ENCODE measurements at places on chromosomes 1 and 21. TPM values are rescaled to one million over a fixed set of nuclear protein-coding genes. Genes with fewer than 3 reads are reported as not detected.

Gene PBX1
- total RNA-seq = 111 TPM

Gene KCNA3
- total RNA-seq = 2.3 TPM

Gene PGLYRP4
- total RNA-seq = not detected

Gene S100A2
- not detected for total RNA-seq

Gene PRELP
- total RNA-seq = 28.0 TPM

Gene CD46
- 162 TPM for total RNA-seq

Gene CDCA8
- not detected for total RNA-seq

Gene CFAP57
- 0.26 TPM for total RNA-seq

Gene GLIS1
- total RNA-seq = not detected

Gene HLX
- total RNA-seq = 1.8 TPM

Gene HES3
- total RNA-seq = not detected

Gene ETNK2
- total RNA-seq = 15.8 TPM

Gene KRTAP13-2
- total RNA-seq = not detected

Gene VWA1
- 55.5 TPM for total RNA-seq

Gene TRMT1L
- 10.9 TPM for total RNA-seq

Gene SFT2D2
- total RNA-seq = 13.8 TPM

Gene WNT4
- total RNA-seq = 1.3 TPM

Gene HSD3B2
- not detected for total RNA-seq

Gene ACADM
- 38.1 TPM for total RNA-seq

Gene DISP3
- total RNA-seq = not detected

Gene LAMB3
- 5.3 TPM for total RNA-seq

Gene ZSCAN20
- 3.6 TPM for total RNA-seq

Gene PROK1
- 0.26 TPM for total RNA-seq

Gene TMEM79
- 2.3 TPM for total RNA-seq

Gene RAP1GAP
- 104 TPM for total RNA-seq

Gene E2F2
- total RNA-seq = under 0.01 TPM

Gene CHIA
- not detected for total RNA-seq

Gene SPRR2F
- not detected for total RNA-seq

Gene FCAMR
- total RNA-seq = not detected

Gene SPATA1
- under 0.01 TPM for total RNA-seq
